ENCODE measurements at places on chromosomes 6 and 20.

GRCh38 chr6:96532399-96532798 is 10.8 kb downstream of the UFL1 start:
- DNase-seq = no peak

DNA sequence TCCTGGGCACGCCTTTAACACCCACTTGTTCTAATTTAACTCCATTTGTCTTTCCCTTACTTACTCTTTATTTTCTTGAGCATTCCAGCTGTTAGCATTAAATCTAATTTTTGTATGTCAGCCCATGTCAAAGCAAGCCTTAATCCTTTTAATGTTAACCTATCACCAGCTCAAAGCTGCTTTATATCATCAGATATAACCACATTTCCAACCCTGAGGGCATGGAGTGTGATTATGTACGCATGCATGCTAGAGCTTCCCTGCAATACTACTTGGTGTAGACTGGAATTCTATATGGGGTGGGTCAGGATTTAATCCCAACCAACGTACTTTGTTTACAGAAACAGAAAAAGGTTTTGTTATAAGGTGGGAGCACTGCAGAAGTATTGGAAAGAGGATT is 139.4 kb upstream of the HMGN3 start:
- DNase-seq = no peak

GRCh38 chr6:153511896-153512496 is 380.9 kb upstream of the RGS17 start:
- DNase-seq = no peak

DNA sequence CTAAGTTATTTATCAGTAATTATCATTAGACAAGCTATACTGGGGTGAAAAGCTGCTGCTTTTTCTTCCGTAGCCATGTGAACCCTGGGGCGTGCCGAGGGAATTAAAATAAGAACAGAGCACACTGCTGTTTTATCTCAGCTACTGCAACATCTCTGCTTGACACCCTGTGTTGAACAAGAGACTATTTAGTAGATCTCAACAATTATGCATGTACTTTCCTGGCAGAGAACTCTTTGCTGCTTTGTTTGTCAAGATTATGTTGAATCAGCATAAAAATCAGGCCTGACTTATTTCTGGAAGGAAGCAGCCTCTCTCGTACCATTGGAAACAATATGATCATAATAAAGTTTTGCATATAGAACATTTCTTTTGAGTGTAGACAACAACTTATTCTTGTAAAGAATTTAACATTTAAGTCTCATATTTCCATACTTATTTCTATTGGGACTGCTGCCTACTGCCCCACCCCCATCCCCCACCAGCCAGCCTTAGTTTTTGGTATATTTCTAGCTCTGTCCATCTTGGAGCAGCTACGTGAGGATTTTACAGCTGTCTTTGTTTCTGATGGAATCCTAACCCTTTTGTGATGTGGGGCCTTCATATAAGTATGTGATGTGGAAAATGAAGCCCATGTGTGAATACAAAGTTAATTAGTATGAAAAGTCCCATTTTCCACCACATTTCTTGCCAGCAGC is 1011.4 kb downstream of the KIF16B start:
- DNase-seq = no peak

DNA sequence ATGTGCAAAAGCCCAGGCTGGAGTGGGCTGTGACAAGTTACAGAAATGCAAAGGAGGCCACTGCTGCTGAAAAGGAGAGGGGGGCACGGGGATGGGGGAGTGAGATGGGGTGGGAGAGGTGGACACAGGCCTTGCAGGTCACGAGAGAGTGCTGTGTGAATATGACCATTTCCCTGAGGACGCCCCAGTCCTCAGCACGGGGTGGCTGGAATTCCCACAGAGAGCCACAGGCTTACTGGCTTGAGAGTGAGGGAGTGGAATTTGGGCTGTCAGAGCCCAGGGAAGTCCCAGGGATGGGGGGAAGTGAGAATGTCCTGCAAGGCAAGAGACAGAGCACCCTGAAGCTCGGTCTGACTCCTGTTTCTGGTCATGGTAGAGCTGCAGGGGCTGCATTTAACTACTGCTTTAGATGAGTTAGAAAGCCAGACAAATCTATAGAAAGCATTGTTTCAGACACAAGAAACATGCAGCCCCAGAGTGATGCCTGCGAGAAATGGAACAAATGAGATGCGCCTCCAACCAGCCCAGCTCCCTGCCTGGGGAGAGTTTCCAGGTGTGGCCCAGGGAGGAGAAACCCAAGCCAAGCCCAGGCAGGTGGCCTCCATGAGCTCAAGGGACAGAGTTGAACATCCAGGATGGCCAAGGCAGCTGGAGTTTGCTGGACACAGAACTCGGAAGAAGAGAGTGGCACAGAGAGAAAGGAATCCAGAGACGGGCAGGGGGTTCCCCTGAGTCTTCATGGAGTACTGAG is 30.5 kb downstream of the NPEPL1 start:
- DNase-seq = no peak

DNA sequence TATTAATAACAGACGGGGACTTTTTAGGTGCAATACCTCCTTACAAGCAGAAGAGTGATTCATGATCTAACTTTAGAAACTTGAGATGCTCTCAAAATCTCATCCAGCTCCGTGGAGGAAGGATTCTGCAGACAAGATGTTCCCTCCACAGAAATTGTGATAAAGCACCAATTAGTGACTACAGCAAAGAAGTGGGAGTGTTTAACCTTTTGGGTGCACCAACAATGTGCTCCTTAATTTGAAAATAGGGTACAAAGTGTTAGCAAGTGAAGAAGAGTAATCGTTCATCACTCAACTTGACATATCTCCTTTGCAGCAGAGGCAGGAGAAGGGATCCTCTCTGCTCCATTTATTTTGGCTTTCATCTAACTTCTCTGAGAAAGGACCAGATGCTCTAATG is 22.8 kb upstream of the SCP2D1 start:
- DNase-seq = no peak
